ENCODE measurements at places on chromosomes 5 and 9.

- DNase-seq = no peak
Measured at GRCh38 chr5:102625468-102625867, 126.7 kb upstream of the SLCO6A1 start.

DNA sequence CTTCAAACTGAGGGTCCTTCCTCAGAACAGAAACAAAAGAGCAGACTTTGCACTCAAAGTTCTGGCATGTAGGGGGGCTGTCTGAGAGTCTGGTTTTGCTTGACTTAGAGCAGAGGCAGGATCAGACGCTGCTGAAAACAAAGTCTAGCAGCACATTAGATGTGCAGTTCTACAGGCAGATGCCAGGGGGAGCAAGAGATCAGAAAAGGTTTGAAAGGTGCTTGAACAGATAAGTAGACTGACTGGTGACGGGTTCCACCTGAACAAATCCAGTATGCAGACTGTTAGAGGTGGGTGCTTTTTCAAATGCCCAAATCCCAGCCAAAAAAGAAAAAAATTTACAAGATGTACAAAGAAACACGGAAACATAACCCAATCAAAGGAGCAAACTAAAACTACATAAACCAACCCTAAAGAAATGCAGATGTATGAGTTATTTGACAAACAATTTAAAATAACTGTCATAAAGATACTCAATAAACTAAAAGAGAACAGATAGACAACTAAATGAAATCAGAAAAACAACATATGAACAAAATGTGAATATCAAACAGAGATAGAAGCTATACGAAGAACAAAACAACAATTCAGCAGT lies 194.7 kb upstream of the FREM1 start:
- peak; percentile 31 for DNase-seq

DNA sequence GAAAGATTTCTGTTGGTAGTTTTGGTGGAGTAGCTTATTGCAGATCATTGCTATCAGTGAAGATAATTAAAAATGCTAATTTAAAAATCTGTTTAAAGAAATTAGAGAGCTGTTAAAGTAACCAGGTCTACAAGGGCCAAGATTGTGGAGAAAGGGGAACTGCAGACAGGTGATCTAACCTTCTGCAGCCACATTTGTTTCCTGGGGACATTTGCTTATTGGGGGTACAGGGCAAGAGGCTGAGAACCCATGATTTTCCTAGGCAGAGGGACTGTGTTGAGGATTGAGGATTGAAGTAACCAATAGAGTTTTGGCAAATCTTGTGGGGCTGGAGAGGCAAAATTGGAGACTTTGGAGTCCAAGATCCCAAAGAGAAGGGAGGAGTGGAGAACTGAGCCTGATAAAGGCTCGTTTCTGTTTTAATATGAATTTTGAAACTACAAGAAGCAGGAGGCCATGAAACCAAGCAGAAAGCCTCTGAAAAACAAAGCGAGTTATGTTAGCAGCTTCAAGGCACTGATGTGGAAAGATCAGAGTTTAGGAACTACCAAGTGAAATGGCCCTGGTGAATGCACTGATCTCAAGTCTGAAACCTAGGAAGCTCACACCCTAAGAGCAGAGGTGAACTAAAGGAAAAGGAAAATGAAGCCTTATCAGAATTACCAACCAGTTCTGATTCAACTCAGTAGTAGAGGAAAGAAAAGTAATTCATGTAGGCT lies 219.8 kb upstream of the C9orf72 start:
- DNase-seq = no peak

- no peak for DNase-seq
Measured at GRCh38 chr5:103800741-103801495, 238.3 kb upstream of the NUDT12 start.

GRCh38 chr5:61098251-61098995 lies 63.8 kb downstream of the SMIM15 start:
- DNase-seq = no peak

- DNase-seq = no peak
Measured at GRCh38 chr9:88320748-88321415, 67.4 kb upstream of the SPIN1 start.

DNA sequence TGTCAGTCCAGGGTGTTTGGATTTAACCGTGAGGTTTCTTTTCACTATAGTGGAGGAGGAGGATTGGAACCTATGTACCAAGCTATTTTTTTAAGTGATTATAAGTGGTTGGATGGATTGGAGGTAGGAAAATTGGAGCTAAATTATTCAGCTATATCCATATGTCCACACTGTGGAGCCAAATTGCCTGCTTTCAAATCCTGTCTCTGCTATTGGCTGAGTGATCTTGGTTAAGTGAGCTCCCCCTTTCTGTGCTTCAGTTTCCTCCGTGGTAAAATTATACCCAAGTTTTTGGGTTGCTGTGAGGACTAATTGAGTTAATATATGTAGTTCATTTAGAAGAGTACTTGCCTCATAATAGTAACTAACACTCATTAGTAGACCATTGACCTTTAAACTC lies 2.5 kb downstream of the CENPP start:
- DNase-seq = no peak

GRCh38 chr9:127873886-127874285 lies 3.6 kb downstream of the AK1 start:
- no peak for DNase-seq

DNA sequence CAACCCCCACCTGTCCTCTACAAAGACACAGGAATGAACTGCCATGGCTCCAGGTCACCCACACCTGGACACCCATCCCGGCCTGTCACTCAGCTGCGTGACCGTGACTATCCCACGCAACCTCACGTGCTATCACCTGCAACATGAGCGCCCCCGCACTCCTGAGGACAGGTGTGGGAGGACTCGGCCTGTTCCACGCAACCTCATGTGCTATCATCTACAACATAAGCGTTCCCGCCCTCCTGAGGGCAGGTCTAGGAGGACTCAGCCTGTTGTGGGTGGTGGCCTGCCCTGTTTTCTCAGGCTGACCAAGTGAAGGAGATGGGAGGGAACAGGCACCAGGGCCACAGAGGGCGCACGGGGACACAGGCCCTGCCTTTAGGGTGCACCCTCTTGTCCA lies 4.1 kb downstream of the QSOX2 start:
- DNase-seq = no peak

GRCh38 chr5:79800979-79801827 lies 111.6 kb downstream of the CMYA5 start:
- DNase-seq = no peak

- DNase-seq = no peak
Measured at GRCh38 chr9:18805386-18805785, 227.6 kb downstream of the SAXO1 start.

GRCh38 chr5:7330256-7330655 lies 65.7 kb upstream of the ADCY2 start:
- DNase-seq = no peak

GRCh38 chr5:149605998-149606724 lies 24.9 kb downstream of the ARHGEF37 start:
- no peak for DNase-seq

DNA sequence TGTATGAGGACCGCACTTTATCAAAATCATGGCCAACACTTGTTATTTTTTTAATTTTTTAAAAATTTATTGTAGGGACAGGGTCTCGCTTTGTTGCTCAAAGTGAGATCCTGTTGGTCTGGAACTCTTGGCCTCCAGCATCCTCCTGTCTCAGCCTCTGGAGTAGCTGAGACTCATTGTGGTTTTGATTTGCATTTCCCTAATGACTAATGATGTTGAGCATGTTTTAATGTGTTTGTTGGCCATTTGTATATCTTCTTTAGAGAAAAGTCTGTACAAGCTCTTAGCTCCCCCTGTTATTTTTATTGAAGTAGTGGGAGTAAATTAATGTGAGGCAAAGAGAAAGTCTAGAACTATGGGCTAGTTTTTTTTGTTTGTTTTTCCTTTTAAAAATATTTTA lies 1.6 kb upstream of the RPS6 start:
- no peak for DNase-seq

DNA sequence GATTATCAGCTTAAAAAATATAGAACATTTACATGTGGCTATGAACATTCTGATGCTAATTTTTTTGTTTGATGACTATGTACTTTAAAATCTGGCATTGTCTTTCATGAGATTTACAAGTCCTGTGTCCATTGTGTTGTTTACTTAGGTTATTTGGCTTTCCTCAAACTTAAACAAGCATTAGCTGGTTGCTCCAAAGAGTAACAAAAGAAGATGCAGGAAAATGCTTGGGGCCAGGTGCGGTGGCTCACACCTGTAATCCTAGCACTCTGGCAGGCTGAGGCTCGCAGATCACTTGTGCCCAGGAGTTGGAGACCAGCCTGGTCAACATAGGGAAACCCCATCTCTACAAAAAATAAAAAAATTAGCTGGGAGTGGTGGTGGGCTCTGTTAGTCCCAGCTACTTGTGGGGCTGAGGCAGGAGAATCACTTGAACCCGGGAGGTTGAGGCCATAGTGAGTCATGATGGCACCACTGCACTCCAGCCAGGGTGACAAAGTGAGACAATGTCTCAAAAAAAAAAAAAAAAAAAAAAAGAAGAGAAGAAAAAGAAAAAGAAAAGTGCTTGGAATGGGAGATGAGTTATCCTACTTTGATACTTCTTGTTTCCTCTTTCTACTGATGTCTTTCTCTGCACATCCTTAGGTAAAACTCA lies 39.7 kb downstream of the PAM start:
- peak; percentile 74 for DNase-seq

- no peak for DNase-seq
Measured at GRCh38 chr5:167143716-167144115, 1147.7 kb upstream of the WWC1 start.

DNA sequence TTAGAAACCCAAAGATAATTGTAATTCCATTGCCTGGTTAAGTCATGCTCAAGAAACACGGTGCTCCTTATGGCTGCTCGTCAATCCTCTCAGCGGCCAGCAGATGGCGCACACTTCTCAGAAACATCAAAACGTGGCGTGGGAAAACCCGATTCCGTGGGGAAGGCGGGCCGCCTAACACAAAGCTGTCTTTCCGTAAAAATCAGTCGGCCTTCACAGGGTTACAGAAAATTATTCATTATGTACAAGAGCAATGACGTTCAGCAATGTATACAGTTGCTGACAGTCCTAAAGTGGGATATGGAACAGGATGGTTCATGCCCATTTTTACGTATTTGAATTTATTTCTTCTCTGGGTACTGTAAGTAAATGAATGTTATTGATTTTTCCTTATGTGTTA lies 83.5 kb downstream of the PDE4D start:
- DNase-seq = peak; percentile 65

DNA sequence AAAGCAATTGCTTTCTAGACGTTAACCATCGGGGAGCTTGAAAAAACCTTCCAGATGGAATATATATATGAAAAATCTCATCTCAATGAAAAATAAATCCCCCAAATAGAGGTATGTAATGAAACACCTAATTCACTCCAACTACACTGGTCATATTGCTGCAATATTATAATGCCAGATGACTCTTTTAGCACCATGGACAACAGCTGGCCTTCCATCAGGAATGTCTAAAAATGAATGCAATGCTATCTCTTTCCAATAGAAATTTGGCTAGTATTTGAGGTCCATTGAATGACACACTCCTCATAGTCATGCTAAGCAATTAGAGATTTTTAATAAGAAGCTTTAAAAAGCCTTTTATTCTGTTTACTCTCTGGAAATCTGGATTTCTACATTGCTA lies 340.2 kb upstream of the BRINP1 start:
- DNase-seq = no peak

- DNase-seq = no peak
Measured at GRCh38 chr9:2657427-2657826, 35.8 kb downstream of the VLDLR start.

DNA sequence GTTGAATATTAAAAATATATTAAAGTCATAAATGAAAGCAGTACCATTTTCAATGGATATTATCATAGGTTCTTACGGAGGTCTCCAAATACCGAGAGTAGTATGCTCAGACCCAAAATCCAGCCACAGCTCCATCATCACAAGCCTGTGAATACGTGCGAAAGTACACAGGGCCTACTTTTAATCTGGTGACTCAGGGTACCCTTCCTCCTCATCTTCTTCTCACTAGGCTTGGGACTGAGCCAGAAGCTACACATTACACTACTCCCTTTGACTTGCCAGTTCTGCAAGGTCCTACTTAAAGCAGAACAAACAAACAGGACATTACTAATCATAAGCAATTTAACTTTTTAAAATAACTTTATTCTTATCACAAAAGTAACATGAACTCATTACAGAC lies 7.6 kb upstream of the RIC1 start:
- DNase-seq = no peak

GRCh38 chr9:112863214-112863613 lies 27.5 kb downstream of the SLC46A2 start:
- DNase-seq = no peak

DNA sequence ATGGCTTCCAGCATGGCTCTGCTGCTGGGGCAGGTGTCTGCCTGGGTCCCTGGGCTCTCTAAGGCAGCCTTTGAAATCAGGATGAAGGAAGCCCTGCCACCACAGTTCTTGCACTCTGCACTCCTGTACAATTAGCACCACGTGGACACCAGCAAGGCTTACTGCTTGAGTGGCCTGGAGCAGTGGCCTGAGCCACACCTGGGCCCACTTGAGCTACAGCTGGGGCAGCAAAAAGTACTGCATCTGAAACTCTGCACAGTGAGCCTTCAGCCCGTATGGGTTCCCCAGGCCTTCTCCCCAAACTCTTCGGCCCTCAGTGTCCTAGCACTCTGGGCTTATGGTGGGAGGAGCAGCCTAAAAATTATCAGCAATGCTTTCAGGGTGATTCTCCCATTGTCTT lies 8.0 kb upstream of the INIP start:
- DNase-seq = no peak

GRCh38 chr5:148860599-148860998 lies 34.2 kb downstream of the ADRB2 start:
- no peak for DNase-seq

GRCh38 chr5:6754766-6755165 lies 41.5 kb downstream of the TENT4A start:
- DNase-seq = no peak

DNA sequence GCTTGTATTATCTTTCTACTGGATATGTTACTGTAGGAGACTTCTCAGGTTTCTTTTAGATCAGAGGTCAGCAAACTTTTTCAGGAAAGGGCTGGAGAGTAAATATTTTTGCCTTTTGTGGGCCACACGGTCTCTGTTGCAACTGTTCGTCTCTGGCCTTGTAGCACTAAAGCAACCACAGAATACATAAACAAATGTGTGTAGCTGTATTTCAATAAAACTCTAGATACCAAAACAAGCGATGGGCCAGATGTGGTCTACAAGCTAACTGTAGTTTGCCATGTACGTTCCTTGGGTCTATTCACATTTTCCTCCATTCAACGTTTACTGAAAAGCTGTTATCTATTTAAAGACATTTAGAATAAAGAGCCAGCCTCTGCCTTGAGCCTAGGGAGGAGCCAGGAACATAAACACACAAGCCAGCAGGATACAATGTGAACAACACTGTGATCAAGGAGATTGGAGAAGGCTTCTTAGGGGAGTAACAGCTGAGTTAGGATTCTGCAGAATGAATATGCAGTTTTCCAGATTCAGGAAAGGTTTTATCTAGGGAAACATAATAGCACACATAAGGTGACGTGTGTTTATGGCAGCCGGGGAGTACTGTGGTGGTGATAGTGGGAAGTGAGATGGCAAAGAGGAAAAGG lies 33.0 kb upstream of the HOMER1 start:
- DNase-seq = no peak

DNA sequence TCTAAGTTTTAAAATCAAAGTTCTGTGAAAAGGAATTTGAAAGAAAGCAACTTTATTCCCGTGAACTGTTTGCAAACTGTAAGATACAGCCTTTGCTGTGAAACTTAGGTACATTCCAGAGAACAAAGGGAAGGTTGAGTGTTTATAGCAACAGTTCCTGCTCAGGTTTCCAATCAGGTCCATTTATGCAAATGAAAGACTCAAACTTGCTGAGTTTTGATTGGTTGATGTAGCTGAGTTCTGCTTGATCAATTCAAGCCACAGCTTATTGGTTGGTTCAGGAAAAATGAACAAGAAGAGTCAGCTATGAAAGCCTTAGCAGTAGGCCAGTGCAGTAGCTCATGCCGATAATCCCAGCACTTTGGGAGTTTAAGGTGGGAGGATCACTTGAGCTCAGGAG lies 37.9 kb downstream of the SLC27A6 start:
- DNase-seq = no peak

Measured in NCI-H345 (cell line).